NCI-H1694 (cell line): ENCODE measurements at places on chromosomes 11 and 22.

DNA sequence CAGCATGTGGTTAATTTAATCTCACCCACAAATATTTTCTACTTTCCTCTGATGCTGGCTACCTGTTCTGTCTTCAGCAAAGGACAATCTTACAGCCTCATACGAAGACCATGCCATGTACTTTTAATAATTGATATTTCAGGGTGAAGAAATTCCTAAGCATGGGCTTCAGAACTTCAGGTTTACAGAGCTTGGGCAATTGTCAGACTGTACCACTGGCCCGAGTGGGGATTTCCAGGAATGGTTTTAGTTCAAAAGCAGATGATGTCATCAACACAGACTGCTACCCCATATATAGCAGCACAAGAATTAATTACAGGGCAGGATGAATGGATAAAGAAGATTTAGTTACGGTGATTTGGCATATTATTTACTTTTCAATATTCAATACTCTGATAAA lies 171.8 kb downstream of the ETS1 start:
- DNase-seq, result no peak

GRCh38 chr22:44019846-44020245 lies 4.3 kb upstream of the PARVB start:
- DNase-seq, result no peak

DNA sequence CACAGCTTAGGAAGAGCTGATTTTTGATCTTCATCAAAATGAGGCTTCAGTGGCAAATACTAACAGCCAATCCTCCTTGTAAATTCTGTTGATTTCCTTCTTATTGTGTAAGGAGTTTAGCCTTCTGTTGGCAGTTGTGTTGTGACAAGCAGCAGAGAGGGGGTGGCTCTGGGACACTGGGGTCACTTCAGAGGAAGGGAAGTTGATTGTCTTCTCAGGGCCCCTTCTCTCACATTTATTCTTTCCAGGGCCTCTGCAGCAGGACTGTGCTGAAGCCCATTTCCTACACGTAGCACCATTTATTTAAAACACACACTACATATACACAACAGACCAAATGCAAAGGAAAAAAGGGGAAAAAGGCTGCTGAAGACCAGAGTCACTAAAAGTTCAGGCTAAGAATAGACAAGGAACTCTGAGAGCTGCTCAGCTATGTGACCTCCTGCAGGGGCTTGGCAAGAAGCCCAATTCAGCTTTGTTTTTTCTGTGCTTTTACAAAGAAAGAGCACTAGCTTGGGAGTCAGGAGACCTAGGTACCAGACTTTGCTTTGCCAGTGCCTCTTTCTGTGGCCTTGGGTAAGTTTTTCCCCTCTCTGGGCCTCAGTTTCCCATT lies 28.3 kb upstream of the UPB1 start:
- no peak for DNase-seq

- no peak for DNase-seq
Observed at GRCh38 chr11:1760351-1761109, 3.2 kb downstream of the CTSD start.

GRCh38 chr22:50716290-50717024 lies 21.5 kb upstream of the ACR start:
- DNase-seq, result no peak

DNA sequence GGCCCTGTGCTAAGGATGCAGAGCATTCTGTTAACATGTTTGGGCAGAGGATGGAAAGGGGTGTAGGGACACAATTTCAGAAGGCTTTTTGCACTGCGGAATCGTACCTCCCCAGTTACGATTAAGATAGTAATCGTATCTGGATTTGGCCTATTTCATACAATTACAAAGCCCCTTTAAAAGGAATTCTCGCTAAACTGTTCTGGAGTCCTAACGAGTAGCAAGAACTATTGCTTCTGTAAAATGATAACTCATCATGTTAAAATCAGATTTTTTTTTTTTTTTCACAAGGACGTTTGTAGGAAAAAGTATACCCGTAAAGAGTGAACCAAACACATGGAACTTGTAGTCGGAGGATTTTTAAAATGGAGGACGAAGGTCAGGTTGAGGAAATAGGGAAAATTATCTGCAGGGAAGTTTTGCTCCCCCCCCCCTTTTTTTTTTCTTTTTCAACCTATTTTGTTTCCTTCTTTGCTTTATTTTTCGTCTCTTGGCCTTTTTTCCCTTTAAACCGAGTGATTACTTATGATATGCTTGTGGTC lies 934 bp downstream of the HSD17B12 start:
- DNase-seq, result no peak

DNA sequence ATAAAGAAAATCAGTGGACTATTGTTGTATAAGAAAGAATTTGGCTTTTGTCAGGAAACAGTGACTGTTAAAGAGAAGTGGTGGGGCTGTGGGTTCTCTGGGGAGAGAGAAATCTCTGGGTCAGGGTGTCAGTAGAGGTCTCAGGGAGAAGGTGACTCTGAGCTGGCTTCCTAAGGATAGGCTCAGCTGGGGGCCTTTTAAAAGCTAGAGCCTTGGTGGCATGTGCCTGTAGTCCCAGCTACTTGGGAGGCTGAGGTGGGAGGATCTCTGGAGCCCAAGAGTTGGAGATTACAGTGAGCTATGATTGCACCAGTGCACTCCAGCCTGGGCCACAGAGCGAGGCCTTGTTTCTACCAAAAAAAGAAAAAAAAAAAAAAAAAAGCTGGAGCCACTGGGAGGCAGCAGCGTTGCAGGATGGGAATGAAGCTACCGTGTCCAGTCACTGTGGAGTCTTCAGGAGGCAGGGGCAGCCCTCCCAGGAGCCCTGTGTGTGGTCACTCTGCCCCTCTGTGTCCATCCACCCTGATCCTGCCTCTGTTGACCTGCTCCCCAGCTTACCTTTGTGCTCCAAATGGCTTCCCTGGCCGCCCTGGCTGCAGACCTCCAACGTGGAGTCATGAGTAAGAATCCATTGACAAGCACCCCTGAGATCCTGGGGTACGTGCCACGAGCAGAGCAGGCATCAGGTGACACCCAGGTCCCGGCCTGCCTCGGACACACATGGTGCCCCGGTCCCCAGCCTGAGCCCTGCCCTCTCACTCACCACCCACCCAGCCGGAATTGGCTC lies 5.4 kb upstream of the MIF start:
- peak; percentile 17 for DNase-seq

GRCh38 chr11:64884019-64884418 lies 5.6 kb upstream of the EHD1 start:
- no peak for DNase-seq

DNA sequence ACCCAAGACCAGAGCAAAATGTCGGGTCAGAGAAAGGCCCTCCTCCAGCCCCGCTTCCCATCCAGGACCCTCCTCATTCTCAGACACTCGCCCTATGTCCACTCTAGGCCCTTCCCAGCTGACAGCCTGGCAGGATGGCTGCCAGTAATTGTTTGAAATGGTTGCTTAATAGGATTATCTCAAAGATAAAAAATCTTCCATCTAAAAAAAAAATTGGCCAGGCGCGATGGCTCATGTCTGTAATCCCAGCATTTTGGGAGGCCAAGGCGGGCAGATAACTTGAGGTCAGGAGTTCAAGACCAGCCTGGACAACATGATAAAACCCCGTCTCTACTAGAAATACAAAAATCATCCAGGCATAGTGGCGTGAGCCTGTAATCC lies 32.4 kb downstream of the SCGB1A1 start:
- DNase-seq, result no peak

GRCh38 chr11:117097389-117098268 lies 599 bp downstream of the SIK3 start:
- DNase-seq, result no peak

- no peak for DNase-seq
Observed at GRCh38 chr11:130846606-130847005, 69.7 kb downstream of the SNX19 start.

- no peak for DNase-seq
Observed at GRCh38 chr11:125128450-125128849, 17.0 kb upstream of the TMEM218 start.

GRCh38 chr22:36323855-36324331 lies 63.9 kb downstream of the MYH9 start:
- DNase-seq, result no peak

DNA sequence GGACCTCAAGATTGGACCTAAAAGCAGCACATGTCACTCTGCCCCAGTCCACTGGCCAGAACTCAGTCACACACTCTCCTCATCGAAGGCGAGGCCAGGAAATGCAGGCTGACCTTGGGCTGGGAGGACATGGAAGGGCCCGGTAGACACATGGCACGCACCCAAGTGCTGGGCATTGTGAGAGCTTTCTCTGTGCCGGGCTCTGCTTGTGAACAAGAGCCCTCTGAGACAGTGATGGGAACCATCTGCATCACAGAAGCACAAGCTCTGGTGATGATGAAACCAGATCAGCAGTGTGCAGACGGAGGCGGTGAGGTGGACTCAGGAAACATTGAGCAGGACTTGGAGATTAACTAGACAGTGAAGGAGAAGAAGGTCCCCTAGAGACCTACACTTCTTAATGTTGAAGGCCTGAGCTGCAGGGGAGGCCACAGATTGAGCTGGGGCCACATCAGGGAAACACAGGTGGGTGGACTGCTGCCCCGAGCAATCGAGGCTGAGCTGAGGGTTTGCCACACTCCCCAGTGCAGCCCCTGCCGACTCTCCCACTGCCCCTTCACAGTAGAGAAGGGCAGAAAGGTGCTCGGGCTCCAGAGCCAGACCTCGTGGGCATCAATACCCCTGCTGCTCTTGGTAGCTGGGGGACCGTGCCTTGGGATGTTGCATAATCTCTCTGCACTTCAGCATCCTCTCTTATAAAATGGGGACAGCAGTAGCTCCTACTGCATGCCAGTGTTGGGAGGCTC lies 1460.5 kb downstream of the TBC1D22A start:
- no peak for DNase-seq

DNA sequence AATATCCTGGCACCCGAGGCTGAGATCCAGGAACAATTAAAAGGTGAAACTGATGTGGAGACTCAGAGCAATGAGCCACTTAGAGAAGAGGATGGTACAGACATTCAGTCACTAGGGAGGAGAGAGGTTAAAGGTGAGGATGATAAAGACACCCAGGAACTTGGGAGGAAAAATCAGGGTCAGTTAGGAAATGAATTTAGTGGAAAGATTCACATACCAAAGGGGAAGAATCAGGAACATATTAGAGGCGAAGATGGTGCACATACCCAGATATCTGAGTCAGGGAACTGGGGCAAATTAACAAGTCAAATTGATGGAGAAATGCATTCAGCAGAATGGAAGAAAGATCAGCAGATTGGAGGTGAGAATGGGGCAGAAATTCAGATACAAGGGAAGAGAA lies 4.1 kb upstream of the MEI1 start:
- DNase-seq, result no peak

DNA sequence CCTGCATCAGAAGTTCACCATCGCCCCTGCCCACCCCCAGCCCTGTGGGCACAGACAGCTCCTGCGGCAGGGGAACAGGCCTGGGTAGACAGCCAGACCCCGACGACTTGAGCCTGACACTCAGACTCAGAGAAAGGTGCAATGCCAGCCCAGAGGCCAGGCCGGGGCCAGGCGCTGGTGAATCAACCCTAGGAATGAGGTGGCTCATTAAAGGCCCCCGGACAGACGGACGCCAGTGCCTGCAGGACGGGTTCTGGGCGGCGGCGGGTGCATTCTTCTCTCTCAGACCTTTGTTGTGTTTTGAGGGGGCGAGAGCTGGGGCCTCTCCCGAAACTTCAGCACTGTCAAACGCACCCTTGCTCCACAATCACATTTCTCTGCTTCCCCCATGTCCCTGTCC lies 5.6 kb downstream of the OVOL1 start:
- no peak for DNase-seq

DNA sequence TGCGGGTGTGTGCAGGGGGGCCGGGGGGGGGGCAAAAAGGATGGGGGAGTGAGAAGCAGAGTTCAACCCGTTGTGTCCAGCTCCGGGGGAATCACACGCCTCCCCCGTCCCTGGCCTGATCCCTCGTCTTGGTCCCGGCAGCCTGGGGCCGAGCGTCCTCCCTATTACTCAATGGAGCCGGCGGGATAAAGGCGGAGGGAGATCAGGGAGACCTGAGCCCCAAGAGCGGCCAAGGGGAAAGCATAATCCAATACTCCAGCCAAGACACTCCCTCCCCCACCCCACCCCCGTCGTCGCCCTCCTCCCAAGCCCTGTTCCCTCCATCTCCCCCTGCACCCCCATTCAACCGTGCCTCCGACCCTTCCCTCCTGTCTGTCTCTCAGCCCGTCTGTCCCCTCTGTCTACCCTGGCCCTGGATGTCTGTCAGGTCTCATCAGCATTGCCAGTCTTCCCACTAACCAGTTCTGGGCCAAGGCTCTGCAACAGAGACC lies 2.6 kb downstream of the PHOX2A start:
- no peak for DNase-seq

DNA sequence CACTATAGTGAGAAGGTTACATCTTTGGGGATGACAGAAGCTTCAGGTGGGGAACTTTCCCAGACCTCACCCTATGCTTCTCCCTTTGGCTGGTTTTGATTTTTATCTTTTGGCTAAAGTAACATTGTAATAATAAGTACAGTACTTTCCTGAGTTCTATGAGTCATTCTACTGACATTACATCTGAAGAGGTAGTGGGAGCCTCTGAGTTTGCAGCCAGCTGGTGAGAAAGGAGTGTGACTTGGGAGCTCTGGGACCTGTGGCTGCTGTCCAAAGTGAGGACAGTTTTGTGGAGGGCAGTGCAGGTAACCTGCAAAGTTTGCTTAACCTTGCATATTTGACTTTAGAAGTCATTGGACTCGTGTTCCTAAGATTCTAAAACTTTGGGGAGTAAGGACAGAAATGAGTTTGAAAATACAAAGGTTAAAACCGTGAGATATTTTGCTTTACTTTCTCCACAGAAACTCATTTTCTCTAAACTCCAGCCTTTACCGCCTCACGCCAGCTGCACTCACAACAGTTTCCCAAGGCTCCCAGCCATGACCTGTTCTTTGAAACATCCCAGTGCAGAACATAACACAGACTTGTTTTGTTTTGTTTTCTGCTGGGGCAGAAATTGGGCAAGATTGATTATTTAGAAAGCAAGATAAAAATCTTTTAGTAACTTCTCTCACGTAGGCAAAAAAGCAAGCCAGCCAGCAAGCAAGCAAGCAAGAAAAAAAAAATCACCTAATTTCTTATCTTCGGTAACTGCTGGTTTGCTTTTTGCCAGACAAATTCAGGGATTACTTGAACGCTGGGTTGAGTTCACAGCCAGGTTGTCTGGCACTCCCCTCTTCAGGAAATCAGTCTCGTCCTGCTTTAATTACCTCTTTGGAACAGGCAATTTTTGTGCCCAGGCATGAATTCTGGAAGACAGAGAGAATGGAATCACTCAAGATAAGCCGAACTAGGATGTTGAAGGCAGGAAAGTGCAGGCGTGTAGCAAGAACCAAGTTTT lies 478.3 kb upstream of the ISX start:
- no peak for DNase-seq
